ENCODE measurements at places on chromosomes 11 and 22.

GRCh38 chr11:3382613-3383285 lies 3.8 kb upstream of the ZNF195 start:
- no peak for DNase-seq

DNA sequence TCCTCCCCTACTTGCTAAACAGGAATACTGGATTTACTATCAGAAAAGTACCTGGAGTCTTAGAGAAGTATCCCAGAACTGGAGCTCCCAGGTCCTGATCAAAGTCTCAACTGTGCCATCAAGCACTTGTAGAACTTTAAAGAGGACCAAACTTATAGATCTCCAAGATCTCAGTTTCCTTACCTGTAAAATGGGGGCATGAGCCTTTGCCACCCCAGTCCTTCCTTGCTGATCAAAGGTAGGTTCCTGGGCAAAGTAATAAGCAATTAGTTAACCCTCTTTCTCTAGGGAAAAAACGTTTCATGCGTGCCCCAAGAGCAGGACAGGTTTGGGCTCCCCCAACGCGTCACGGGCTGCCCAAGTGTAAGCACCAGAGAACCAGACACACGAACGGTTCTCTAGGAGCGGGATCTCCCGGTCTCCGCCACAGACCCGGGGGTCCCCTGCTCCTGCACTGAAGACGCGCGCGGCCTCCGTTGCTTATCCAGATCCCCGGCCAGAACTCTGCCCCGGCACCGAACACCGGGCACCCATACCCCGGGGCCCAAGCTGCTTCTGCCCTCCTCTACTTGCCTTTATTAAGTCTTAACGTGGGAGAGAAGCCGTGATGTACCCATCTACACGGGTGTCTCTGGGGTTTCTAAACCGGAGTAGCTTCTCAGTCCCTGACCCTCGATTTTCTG lies 505 bp downstream of the ZNF214 start:
- no peak for DNase-seq

- peak; percentile 53 for DNase-seq
These were observed 105.1 kb downstream of the HIPK3 start for GRCh38 chr11:33362051-33362910.

DNA sequence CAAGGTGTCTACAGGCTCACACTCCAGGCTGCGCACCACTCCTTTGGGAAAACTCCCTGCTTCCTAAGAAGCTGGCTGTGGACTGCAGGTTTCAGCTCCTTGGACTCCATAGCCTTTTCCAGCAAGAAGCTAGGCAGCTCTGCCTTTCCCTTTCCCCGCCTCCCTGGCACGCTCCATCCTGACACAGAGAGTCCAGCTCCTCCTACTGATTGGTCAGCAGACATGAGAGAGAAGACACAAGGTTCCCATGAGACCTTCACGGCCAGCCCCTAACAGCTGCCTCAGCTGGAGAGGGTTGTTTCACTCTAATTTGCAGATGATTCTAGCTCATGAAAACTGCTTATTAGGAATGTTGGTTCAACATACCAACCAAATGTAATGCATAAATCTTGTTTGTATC lies 27.6 kb downstream of the TENM4 start:
- no peak for DNase-seq

DNA sequence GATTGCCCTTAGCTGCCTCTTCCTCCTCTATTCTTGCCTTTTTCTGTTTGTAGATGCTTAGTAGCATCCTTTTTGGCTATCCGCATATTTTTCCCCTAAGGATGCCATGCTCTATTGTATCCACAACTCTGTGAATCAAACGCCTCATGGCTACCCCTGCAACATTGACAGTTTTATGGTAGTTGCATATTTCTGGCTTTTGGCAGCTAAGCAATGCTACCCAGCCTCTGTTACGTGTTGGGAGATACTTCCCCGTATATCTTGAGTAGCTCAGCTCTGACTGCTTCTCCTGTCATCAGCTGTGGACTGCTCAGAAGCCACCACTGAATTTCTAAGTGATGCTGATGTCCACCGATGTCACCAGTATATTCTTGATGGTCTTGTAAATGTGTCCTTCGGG lies 15.1 kb upstream of the SLC3A2 start:
- DNase-seq: no peak

GRCh38 chr11:96026310-96026709 lies 102.4 kb upstream of the MTMR2 start:
- no peak for DNase-seq

DNA sequence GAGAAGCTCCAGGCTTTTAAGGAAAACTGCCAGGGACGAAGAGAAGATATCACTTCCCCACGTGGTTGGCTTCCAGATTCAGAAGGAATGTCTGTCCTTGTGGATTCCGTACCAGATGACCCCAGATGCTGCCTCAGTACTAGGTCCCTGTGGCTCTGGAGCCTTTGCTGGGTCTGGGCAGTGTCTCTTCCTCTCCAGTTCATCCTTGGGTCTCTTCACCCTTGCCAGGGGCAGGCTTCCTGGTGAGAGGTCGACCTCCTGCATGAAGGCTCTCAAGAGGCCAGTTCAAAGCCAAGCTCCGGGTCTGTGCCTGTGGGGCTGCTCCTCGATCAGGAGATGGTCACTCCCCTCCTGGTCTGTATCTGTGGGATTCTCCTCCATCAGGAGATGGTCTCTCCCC lies 74.7 kb upstream of the B3GAT1 start:
- DNase-seq: no peak

DNA sequence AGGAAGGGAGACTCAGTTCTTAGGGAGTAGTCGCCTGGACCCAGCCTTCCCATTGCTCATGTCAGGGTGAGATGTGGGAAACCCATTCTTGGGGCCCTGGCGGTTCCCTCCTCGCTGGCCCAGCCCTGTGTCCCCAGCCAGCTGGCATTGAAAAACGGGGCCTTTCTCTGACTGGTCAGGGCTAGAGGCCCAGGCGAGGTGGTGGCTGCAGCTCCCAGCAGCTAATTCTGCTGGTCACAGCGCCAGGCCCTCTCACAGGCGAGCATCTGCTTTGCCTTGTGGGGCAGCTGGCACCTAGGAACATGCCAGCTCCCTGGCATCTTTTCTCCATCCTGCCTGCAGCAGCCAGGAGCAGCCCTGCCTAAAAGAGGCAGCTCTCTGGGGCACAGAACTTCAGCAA lies 20.1 kb downstream of the TSPAN18 start:
- no peak for DNase-seq
